ENCODE measurements at places on chromosomes 7 and 10. TPM values are rescaled to one million over a fixed set of nuclear protein-coding genes. Genes with fewer than 3 reads are reported as not detected.

DNA sequence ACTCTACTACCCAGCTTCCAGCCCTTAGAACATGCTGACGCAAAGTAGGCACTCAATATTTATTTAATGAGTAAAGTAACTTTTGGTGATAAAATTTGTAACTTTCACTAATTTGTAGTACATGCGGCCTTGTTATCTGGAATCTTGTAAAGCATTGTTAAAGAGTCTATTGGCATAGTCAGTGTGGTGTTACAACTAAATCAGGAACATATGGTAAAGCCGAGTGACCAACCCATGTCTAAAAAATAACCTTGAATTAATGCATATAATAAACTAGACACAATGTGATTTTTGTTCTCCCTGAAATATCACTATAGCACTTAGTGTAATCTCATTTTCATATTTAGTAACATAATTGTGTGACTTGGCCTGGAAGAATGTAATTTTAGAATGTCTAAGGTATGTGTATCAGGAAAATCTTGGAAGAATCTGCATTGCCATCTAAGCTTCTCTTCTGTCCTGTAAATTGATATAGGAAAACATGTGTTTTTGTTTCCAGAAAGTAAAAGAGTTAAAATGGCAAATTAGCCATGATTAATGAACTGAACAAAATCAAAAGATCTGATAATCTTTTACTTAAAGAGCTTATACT lies 256.7 kb upstream of the GNAI1 start:
- DNase-seq: no peak

GRCh38 chr7:74467876-74468275 lies 14.2 kb downstream of the GTF2IRD1 start:
- no peak for DNase-seq

- DNase-seq: no peak
These were observed 55.5 kb upstream of the SYPL1 start for GRCh38 chr7:106167439-106168136.

- no peak for DNase-seq
These were observed 73.6 kb downstream of the ABCA13 start for GRCh38 chr7:48244864-48245271.

DNA sequence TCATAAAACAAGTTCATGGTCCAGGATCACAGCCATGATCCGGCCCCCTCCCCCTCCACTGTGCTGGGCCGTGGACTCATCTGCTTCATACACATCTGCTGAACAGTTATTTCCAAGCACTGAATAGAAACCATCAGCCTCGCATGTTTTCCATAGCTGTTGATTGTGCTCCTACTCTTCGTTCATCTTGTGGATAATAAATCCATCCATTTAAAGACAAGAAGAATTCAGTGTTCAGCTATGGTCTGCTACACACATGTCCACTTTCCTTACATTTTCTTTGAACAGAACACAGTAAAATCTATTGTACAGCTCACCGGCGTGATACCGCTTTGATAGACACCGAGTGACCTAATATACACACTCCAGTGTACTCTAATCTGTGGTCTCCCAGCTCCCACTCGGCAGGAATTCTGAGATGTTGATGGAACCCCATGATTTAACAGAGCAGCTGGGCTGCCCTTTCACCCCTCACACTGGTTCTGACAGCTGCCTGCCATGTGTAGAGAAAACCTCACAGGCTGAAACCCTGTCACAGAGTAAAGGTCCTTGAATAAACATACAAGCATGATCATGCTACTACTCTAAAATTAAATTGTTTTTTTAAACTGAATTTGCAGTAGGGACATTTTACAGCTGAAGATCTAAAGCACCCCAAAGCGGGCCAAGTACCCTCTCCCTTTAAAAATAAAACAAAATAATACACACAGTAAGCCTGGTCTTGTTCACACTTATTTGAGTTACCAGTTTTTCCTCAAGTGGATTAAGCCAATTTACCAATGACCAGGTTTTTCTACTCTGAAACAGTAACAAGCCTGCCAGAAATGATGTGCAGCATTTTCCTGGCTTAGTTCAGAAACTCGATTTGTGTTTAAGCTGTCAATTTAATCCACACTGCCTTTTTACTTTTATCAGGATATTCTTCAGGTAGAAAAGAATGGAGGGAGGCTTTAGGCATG lies 95.1 kb upstream of the FZD1 start:
- DNase-seq: no peak

DNA sequence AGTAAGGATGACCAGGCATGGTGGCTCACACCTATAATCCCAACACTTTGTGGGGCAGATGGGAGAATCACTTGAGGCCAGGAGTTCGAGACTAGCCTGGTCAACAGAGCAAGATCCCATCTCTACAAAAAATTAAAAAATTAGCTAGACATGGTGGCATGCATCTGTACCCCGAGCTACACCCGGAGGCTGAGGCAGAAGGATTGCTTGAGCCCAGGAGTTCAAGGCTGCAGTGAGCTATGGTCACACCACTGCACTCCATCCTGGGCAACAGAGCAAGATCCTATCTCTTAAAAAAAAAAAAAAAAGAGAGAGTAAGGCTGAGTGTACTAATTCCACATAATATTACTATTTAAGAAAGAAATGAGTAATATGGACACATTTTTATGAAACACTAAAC lies 3.8 kb downstream of the P4HA1 start:
- no peak for DNase-seq

DNA sequence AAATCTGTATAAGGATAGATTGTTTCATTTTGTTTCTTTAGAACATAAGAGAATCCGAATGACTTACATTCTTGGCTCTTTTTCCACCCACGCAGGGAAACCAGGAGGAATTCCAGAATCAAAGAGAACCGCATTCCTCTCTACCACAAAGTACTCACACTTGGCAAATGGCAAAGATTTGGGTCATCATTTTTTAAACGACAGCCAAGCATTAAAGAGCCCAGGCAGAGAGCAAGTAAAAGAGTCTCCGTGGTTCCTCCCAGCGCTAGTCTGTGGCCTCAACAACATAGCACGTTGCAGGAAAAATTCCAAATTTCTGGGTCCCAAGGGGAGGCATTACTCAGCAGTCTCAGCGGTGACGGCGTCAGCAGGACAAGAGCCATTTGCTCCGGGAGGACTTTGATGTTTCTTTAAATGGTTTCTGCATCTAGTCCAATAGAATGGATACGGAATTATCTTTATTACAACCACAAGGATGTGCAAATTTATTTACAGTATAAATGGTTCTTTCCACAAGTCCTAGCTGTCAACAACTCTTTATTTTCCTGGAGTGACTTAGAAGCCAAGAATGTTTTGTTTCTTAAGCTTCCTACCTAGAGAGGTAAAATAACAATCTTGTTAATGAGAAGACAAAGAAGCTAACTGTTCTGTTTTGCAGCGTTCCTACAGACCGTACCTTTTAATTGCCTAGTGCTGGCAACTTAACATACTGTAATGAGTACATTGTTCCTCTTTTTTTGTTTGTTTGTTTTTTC lies 232.5 kb downstream of the SKIDA1 start:
- peak; percentile 86 for DNase-seq

- DNase-seq: no peak
These were observed 122.7 kb downstream of the WNT2 start for GRCh38 chr7:117200132-117200531.

DNA sequence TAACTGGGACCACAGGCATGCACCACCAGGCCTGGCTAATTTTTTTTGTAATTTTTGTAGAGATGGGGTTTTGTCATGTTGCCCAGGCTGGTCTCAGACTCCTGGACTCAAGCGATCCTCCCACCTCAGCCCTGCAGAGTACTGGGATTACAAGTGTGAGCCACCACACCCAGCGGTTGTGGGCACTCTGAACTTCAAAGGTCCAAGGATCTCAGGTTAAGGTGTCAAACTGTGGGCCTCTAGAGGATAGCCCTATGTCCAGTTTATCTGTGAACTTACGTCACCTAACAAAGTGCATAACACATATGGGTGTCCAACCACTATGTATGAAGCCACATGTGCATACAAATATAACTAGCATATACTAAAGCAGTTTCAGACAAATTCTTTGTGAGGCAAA lies 3.2 kb upstream of the IL2RA start:
- no peak for DNase-seq

DNA sequence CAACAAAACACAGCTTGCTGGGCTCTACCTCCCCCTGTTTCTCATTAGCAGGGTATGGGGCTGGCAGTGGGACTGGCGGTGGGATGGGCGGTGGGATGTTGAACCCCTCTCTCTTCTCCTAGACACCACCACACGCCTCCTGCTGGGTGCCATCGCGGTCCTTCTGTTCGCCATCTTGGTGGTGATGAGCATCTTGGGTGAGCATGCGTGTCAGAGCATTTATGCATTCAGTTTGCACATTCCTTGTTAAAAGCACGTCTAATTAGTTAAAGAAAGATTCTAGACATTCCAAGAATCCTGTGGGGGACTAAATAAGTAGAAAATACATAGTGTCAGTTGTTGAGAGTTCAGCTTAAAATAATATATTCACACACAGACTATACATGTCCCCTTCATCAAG lies 12.7 kb downstream of the CLEC2L start:
- DNase-seq: no peak

DNA sequence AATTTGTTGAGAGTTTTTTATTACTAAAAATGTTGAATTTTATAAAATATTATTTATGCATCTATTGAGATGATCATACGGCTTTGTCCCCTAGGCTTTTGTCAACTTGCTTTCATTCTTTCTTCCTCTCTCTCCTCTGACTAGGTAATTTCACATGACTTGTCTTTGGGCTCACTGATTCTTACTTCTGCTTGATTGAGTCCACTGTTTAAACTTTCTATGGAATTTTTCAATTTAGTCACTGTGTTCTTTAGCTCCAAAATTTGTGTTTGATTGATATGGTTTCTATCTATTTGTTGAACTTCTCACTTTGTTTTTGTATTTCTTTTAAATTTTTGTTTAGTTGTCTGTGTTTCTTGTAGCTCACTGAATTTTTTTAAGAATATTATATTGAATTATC lies 65.9 kb upstream of the PTPRZ1 start:
- DNase-seq: no peak

GRCh38 chr7:1290679-1291356 lies 58.1 kb downstream of the UNCX start:
- no peak for DNase-seq

DNA sequence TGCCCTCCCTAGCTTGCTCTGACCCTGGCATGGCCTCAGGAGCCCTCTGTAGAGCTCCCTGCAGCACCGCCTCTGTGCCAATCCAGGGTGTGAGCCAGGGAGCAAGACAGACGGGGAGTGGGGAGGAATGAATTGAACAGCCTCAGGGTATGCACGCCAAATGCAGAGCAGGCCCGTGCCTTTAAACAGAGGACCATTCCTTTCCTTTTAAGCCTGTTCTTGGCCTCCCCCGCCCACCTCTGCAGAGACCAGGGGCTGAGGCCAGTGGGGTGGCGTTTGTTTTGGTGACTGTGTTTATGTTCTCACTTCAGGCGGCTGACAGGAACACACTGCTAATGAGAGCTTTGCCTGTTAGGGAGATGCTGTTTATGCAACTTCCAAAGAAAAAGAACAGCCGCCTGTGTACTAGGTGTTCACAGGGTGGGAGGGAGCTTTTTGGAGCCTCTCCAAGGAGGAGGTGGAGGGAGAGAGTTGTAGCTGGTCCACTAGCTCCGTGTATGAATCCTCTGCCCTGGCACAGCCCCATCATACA lies 528.1 kb upstream of the DPP6 start:
- peak; percentile 4 for DNase-seq

DNA sequence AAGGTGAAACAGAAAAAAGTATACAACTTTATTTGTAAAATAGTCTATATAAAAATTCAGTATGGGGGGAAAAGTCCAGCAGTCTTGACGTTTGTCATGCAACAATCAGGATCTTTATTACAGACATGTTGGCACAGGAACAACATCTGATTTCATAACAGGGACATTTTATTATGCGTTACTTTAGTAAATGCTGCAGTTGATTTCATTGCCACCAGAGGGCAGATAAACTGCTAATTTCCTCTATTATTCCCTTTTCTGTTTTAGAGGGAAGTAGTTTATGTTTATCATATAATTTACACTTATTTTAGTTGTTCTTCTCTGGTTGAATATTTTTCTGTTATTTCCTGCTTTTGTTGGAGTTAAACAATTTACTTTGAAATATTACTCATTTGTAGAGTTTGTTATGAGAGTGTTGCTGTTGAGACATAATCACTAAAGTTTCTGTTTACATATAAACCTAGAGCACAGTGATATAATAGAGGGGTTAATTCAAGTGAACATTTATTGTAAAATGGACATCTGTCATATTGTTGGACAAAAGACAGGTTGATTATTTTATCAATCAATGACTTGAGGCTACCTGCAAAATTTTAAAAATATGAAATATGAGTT lies 3.3 kb downstream of the PLXDC2 start:
- DNase-seq: no peak

DNA sequence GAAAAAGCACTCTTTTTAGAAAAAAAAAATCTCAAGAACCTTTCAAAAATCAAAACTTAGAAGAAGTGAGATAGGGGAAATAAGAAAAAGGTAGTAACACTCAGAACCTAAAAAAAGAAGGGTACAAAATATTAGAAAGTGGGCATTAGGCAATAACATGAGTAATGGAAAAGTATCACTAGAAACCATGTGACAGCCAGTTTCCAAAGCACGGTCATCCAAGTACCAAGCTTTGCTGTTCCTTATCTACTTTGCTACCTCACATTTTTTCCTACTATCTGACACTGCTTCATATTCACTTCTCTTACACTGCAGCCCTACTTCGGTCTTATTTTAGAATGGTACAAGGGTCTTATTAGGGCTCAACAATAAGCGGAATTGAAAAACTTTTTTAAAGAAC lies 30.3 kb downstream of the IMMP2L start:
- DNase-seq: no peak

GRCh38 chr10:11197266-11197712 lies 179.6 kb downstream of the CELF2 start:
- DNase-seq: peak; percentile 35

DNA sequence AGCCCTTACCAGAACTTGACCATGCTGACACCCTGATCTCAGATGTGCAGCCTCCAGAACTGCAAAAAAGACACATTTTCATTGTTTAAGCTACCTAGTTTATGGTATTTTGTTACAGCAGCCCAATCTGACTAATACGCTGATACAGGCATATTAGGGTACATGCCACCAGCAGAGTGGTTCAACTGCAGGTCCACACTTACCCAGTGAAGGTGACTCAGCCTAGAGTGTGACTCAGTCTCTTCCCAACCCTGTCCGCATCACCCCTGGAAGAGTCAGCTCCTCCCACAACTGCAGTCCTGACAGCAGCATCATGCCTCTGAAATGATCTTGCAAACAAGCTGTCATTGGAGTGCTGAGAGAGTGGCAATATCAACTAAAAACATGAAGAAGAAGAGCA lies 30.8 kb upstream of the GOT1 start:
- no peak for DNase-seq

The GHRHR gene
- not detected for polyA plus RNA-seq

The STRIP2 gene
- polyA plus RNA-seq: 12.4 TPM

The DNAAF5 gene
- 10.4 TPM for polyA plus RNA-seq

The SSC4D gene
- 0.99 TPM for polyA plus RNA-seq

The HOXA11 gene
- polyA plus RNA-seq: not detected

The MNX1 gene
- polyA plus RNA-seq: not detected

The ZNF775 gene
- 2.4 TPM for polyA plus RNA-seq

The C7orf33 gene
- not detected for polyA plus RNA-seq

The CPXM2 gene
- 2.7 TPM for polyA plus RNA-seq

The SGCE gene
- polyA plus RNA-seq: 11.5 TPM

The CALN1 gene
- not detected for polyA plus RNA-seq

Measured in heart right ventricle (tissue), 16 donors.